Midbrain (tissue), 1 donor: ENCODE measurements at places on chromosomes 4 and X.
A peak's percentile ranks its signal among the peaks of the same experiment; 100 is the strongest.

- DNase-seq: no peak
Measured at GRCh38 chr4:7421356-7422150, 13.2 kb downstream of the PSAPL1 start.

DNA sequence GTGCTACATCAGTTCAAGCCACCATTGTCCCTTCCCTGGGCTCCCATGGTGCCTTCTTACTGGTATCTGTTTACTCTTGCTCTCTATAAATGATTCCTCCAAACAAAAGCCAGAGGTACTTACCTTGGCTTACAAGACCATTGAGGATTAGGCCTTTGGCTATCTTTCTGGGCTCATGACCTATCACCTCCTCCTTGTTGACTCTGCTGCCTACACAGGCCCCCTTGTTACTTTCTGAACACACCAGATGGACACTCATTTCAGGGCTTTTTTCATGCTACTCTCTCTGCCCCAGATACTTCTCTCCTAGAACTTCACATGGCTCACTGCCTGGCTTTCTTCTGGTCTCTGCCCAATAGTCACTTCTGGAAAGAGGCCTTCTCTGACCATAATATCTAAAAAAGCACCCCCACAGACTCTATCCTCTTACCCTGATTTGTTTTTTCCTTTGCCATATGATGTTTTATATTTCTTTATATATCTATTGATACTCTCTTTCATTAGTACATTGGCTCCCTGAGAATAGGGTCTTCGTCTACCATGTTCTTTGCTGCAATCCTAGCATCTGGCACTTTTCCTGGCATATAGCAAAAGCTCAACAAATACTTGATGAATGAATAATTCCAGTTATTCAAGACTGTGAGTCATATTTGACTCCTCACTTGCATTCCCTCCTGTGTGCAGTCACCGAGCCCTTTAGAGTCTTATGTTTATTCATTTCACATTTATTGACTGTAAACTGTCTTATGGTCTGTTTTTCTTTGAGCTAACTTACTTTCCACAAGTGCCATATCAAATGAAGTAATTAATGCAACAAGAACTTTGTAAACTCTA is 27.1 kb upstream of the TAPT1 start:
- DNase-seq: no peak

GRCh38 chr4:155713911-155714310 is 44.9 kb upstream of the GUCY1B1 start:
- DNase-seq: no peak

GRCh38 chr4:140048419-140048995 is 105.5 kb downstream of the MAML3 start:
- DNase-seq: no peak

GRCh38 chr4:107035819-107036583 is at the start of gene DKK2:
Gene DKK2, minus strand, starts transcription at chr4:107036313. Its CDS starts 722 bp downstream, at chr4:107035591.
- no peak for DNase-seq

DNA sequence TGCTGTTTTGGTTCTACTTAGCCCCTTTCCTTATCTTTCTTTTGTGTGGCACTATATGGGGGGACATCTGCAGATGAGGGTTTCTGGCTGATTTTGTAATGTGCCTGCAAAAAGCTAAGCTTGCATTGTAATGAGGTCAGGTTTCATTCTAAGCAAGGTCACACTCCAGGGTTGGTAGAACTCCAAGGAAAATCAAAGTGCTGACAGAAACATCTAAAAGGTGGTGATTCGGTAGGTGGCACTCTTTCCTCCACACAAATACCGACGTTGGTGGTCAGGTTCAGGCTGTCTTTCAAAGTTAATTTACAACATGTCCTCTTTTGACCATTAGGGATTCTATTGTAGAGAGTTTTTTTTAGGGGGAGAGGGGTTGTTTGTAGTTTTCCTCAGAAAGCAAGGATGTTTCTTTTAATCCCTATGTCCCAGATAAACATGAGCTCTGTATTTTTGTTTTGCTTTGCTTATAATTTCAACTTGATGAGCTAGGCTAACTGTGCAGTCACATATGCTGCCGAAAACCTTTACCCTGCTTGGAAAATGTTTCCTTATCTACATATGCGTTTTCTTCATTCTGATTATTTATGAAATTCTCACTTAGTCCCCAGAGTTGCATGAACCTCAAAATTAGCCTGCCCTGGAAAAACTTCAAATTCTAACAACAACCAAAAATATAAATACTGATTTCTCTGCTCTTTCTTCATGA is 434.2 kb downstream of the PPARGC1A start:
- peak; percentile 2 for DNase-seq

DNA sequence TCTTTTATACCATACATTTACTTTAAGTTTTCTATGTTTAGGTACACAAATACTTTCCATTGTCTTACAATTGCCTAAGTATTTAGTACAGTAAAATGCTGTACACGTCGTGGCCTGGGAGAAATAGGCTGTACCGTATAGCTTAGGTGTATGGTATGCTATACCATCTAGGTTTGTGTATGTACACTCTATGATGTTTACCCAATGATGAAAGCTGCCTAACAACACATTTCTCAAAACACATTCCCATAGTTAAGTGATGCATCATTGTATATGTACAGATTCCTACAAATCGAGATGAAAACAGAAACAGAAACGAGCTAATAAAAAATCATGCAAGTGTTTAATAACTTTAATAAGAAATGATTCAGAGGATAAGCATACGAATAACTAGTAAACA is 51.6 kb downstream of the SPANXA2 start:
- no peak for DNase-seq

GRCh38 chr4:26985873-26986272 is 125.2 kb downstream of the STIM2 start:
- DNase-seq: no peak

DNA sequence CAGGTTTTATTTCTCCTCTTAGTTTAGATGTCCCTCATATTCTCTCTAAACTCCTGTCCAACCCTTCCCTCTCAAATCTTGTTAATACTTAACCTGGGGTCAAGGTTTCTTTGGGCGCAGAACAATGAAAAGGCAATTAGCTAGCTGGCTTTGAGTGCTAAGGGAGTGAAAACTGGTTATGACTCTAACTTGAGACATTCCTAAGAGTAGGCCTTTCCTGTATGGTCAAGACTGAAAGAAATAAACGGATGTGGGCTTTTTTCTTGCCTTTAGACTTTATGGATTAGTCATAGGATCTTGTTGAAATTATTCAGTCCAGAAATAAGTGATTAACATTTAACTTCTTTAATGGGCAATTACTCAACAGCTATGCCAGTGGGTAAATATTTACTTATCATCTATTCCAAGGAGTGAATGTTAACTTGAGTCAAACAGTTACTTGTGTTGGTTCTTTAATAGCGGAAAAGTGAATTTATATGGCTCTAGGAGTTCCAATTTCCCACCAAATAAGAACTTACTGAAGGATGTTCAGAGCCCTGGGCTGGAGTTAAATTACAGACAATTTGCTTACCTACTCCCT is 141.7 kb upstream of the SCML1 start:
- no peak for DNase-seq

- DNase-seq: no peak
Measured at GRCh38 chrX:32933548-32933947, 277.8 kb downstream of the DMD start.

GRCh38 chr4:110088670-110089069 is 109.7 kb downstream of the ELOVL6 start:
- DNase-seq: no peak

DNA sequence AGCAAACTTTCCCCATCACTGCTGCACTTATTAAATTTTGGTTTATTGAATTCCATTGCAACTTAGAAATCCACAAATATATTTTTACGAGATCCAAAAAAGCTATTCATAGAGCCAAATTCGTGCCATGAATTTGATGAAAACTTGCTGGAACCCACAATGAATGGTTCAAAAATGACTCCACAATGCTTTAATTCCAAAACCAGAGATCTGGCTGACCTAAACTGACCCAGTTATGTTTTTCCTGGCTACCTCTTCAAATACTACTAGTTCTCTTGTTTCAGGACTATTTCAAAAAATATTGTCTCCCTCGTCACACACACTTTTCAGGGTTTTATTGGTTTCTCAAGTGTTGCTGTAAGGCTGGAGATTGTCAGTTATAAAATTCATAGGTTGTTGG is 474.8 kb downstream of the PDGFC start:
- DNase-seq: no peak

DNA sequence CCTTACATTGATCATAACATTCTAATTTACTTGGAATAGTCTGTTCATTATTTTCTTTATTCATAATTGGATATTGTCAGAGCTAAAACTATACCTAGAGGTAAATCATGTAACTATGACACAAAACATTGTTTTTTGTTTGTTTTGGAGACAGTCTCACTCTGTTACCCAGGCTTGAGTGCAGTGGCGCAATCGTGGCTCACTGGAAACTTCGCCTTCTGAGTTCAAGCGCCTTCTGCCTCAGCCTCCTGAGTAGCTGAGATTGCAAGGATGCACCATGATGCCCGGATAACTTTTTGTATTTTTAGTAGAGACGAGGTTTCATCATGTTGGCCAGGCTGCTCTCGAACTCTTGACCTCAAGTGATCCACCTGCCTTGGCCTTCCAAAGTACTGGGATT is 265.2 kb downstream of the FBXO8 start:
- DNase-seq: no peak

DNA sequence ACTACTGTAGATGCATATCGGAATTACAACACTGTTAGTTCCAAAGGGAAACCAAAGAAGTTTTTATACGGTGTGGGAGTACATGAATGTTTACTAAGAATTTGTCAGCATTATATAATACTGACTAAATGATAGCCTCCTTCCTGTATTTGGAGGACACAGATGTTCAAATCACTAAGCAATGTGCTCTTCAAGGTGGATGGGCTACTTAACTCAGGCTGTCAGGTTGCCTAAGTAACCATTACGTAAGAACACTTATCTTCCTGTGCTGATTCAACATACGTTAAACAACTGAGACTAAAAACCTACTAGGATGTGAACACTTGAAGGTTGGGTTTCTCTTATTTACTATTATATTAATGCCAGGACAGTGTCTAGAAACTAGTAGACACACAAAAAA is 81.9 kb upstream of the HPGD start:
- no peak for DNase-seq

DNA sequence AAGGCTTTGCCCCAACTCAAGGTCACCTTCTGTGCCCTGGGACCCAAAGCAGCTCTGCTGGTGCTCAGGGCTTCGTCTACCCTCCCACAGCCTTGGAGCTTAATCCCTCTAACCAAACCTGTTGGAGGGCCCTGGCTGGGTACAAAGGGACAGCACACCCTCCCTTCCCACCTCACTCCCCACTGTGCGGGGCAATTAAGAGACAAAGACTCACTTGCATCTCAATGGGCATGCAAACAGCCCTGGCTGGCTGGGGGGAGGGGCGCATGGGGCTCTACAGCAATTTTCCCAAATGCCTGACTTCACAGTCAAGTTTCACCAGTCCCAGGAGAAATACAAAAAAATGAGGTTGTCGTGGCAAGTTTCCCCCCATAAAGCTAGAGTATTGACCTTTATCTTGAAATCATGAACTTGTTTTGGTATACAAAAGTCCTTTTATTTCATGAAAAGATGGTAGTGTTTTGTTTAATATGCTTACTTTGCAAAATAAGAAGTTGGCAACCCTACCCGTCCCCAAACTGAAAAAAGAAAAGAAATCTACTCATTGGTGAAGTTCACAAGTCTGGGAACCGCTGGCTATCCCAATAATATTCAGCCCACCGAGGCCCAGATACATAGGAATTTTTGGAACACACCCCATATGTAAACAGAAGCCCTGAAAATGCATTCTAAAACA is 4.1 kb upstream of the CD99L2 start:
- DNase-seq: no peak

DNA sequence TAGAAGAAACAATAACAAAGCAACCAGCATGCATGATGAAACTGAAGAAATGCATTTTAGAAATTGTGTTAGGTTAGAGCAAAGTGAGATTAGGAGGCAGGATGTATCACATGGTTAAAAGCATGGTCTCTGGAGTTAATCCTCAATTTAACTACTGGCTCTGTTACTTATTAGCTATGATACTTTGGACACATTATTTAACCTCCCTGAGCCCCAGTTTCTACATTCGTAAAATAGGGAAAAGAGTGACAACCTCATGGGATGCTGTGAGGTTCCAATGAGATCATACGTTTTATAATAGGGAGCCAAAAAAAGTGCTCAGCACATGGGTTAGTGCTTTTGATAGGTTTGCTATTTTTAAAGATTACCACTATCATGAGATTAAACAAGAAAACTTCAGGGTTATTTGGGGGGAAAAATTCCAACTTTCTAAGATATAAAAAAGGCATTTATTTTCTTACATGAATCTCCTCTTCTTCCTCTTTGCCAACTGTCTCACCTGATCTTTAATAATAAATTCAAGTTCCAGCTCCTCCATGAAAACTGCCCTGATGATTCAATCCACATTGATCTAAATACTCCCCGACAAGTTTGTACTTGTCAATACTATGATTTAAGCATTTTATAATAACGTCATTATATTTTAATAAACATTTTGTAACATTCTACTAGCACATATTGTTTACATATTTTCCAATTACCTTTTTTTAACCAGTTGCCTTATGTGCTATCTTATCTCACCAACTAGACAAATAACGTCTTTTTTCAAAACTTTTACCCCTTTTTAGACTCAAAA is 4.6 kb downstream of the SEC31A start:
- DNase-seq: no peak

DNA sequence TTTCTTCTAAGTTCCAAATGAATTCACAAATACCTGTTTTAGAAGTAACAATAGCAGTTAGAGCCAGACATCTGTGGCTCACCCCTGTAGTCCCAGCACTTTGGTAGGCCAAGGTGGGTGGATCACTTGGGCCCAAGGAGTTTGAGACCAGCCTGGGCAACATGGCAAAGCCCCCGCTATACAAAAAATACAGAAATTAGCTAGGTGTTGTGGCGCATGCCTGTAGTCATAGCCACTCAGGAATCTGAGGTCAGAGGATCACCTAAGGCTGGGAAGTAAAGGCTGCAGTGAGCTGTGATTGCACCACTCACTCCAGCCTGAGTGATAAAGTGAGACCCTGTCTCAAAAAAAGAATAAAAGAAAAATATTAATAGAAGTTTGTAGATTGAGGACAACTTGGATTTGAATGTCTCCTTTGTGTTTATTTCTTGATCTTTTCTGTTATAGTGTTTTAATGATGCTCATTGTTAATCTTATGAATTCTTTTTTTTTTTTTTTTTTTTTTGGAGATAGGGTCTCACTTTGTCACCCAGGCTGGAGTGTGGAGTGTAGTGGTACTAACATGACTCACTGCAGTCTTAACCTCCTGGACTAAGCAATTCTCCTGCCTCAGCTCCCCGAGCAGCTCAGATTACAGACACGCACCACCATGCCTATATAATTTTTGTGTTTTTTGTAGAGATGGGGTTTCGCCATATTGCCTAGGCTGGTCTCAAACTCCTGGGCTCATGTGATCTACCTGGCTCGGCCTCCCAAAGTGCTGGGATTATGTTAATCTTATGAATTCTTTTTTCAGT is 30.7 kb upstream of the RAPGEF2 start:
- no peak for DNase-seq

DNA sequence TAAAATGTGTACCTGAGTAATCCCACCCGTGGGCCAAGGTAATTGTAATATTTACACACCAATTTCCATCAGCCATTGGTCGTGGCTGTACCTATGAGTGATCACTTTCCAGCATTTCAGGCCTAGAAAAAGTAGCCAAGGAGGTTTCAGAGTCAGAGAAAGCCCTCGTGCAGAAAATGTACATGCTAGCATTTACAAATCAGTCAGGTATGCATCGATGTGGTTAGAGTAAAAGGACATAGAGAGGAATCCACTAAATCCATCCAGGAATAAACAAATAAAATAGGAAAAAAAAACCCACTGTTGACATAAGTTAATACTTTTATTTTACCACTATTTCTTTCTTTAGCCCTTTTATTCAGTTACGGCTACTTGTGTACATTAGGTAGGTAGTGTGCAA is 256.8 kb downstream of the TRIML1 start:
- DNase-seq: no peak
